H1 (cell line): ENCODE measurements at places on chromosomes 5 and 9.

GRCh38 chr9:124617477-124618141 is 110.4 kb upstream of the NR5A1 start:
- DNase-seq, result peak; percentile 93

- DNase-seq, result no peak
These were observed 101.4 kb downstream of the PPARGC1B start for GRCh38 chr5:149831492-149831891.

DNA sequence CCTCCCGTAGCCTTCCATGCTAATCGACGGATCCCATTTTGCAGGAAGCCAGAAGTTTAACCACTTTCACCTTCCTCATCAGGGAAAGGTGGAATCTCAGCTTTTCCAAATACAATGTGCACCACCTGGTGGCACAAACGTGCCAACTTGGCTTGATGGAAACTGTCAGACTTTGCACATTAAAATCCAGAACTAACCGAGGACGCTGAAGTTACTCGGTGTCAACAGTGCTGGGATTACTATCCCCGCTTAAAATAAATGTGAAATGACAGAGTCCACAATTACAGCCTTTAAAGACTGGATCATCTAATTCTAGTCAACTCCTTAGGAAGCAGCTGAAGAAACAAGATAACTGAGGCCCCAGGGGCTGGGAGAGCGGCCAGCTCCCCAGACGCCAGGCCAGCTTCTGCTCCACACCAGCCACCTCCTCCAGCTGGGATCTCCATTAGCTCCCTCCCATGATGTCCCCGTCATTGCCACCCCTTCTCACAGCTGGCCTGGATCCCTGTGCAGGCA is 50.1 kb upstream of the RETREG1 start:
- no peak for DNase-seq

DNA sequence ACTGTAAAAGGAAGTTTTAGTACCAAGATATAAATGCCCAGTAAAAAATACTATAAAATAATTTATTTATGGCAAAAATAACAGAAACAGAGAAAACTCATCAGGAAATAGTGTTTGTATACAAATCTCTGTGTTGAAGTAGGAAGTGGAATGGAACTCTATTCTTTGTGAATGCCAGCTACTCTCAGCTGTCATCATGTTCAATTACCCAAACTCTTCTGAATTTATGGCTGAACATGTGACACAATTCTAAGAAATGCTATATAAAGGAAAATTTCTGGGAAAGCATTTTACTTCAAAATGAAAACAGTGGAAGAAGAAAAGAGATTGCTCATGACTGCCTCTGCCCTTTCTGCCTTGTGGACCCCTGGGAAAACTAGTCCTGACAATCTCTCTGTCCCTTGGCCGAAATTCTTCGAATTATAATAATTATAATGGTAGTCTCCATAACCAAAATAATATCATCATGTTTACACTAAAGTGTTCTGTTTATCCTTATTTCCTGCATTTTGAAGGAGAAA is 522.3 kb upstream of the ST8SIA4 start:
- DNase-seq, result no peak
